ENCODE measurements at places on chromosomes 13 and 19.

DNA sequence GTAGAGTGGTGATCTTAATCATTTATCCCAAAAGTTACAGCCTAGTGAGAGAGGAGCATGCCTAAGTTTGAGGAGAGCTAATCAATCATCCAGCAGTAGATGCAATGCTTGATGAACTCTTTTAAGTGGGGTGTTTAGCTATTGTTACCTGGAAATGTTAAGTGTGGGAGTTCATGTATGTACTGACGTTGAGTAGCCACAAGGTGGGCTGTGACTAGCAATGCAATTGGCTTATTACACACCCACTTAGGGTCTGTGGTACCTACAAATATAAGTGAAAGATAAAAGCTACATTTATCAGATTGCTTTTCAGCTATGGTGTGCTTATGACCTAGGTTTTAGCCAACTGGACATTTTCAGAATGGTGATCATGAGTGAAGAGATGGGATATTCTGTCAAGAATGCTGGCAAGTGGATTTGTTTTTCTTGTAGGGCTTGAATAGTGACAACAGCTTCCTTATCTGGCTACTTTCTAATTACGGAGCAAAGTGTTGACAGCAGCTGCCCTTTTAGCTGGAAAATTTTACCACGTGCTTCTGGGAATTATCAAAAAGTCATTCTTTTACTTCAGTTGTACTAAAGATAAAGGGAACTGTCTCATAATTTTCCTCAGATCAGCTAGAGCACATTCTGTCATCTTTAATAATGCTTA, 170.6 kb downstream of the POSTN start:
- DNase-seq, result no peak

GRCh38 chr19:38031423-38031770, 124.4 kb downstream of the SIPA1L3 start:
- no peak for DNase-seq

- DNase-seq, result no peak
Measured at GRCh38 chr13:79434556-79434955, 28.5 kb upstream of the RBM26 start.

GRCh38 chr19:50897191-50897607, 14.0 kb downstream of the KLK4 start:
- DNase-seq, result no peak

DNA sequence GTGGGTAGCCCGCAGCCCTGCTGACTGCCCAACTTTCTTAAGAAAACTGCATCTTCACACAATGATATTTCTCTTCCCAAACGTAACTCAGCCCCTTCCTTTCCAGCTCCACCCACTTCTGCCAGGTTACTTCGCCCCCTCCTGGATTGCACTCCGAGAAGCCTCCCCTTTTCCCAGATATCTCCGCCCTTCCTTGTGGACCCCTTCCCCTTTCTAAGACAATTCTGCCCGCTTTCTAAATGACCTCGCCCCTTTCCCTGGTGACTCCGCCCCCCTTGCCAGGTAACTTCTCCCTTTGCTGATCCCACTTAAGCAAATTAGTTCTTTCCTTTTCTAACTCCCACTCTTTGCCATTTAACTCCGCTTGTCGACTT, 2.6 kb downstream of the VSIG10L start:
- DNase-seq, result no peak

GRCh38 chr13:23599083-23599925, 29.1 kb downstream of the TNFRSF19 start:
- no peak for DNase-seq

- no peak for DNase-seq
Measured at GRCh38 chr19:33809960-33810359, 13.3 kb downstream of the KCTD15 start.

DNA sequence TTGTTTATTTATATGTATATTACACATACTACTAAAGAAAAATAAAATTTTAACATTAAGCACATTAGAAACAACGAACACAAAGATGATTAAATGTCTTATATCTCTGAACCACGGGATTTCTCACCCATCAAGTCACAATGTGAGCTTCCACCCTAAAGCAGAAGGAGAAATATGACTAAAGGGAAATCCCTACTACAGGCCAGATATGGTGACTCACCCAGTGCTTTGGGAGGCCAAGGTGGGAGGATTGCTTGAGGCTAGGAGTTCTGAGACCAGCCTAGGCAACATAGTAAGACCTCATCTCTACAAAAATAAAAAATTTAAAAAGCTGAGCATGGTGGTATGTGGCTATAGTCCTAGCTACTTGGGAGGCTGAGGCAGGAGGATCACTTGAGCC, 24.6 kb downstream of the DCT start:
- no peak for DNase-seq

DNA sequence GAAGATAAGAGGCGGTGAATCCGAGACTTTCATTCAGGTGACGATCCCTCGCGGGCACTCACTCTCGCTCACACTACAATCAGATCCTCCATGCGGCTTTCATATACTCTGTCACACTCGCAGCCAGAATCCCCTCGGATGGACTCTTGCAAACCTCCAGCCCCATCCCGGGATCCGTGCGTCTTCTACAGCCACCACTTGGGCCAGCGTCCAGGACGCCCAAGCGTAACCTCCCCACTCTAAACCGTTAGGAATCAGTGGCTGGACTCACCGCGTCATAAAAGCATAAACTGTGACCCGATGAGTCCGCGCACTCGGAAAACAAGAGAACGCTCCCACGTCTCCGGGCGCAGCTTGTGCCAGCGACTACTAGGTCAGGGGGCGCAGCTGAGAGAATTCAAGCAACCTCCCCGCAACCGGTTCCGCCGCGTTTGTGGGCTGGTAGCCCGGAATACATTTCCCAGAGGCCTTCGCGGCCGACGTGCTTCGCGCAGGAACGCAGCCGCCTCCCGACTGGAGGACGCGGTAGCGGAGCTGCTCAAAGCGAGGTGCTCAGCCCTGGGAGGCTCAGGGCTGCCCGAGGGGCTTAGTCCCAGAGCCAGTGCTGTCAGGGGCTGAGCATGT, 27.6 kb downstream of the ZNF607 start:
- DNase-seq, result no peak

DNA sequence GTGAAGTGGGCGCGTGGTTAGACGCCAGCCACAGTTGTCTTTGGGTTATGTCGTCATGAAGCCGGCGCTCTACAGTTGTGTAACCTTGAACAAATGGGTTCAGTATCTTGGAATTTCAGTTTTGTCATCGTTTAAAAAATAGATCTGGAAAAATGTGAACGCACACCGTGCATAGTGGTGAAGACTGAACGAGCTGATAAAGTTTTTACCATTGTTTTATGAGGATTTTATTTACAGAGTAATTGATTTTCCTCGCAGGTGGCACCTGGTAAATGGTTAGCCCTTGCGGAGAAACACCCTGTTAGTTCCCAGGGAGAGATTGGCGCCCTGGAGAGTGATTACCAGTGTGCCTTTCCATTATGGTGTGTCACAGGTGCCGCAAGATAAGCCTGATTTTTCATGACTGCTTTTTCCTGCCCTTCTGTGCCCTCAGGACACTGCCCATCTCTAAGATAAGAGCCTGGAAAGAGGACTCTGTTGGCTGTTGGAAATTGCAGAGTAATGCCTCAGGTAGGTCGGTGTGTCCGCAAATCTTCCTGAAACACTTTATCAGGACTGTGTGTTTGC, 577 bp downstream of the ZNF181 start:
- no peak for DNase-seq

DNA sequence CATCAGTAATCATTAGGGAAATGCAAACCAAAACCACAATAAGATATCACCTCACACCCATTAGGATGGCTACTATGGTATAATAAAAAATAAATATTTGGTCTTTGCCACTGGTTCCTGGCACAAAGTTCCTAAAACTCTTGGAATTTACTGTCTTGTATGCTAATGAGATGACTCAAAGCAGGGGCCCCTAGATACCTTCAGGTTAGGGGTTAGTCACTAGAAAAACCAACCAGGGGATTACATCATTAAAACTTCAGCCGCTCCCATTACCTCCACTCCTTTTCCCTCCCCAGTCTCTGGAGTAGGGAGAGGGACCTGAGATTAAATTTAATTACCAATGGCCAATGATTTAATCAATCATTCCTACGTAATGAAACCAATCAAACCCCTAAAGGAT, 49.6 kb downstream of the THSD1 start:
- DNase-seq, result no peak

- no peak for DNase-seq
Measured at GRCh38 chr13:101977475-101977874, 424.4 kb downstream of the FGF14 start.

DNA sequence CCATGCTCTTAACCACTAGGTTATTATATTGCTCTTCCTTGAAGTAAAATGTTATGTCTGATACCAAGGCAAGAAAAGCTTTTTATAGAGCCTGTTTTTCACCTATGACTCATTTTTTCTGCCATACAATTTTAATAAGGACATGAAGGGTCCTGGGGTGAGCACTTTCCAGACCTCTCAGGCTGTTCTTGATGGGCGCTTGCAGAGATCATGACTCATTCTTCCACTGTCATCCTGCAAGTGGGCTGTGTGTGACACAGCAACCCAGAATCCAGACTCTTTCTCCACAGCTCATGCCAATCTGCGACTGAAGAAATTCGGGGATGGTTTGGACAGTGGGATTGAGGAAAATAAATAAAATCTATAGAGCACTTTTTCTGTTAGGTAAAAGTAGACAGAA, 506.7 kb upstream of the NBEA start:
- no peak for DNase-seq

DNA sequence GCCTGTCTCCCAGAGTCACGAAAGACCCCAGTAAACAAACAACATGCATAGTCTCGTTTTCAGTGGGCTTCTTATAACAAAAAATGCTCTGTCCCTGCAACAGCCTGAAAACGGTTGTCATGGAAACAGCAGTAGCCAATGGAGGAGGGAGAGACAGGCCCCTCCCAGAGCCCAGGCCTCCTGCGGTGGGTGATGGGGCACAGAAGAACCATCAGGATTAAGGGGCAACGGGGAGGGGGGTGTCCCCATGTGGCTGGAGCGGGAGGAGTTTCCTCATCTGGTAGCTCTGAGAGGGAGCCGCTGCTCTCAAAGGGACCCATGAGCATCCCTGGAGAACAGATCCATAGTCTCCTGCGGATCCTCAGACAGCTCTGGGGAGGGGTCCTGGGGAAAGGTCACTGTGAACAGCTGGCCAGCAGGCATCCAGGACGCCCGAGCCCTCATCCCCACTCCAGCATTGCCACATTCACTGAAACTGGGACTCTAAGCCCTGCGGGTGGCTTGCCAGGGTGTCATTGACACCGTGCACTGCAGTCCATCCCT, 37.5 kb upstream of the PNMA8B start:
- DNase-seq, result no peak

GRCh38 chr13:41365631-41366030, 54.6 kb downstream of the NAA16 start:
- DNase-seq, result no peak

DNA sequence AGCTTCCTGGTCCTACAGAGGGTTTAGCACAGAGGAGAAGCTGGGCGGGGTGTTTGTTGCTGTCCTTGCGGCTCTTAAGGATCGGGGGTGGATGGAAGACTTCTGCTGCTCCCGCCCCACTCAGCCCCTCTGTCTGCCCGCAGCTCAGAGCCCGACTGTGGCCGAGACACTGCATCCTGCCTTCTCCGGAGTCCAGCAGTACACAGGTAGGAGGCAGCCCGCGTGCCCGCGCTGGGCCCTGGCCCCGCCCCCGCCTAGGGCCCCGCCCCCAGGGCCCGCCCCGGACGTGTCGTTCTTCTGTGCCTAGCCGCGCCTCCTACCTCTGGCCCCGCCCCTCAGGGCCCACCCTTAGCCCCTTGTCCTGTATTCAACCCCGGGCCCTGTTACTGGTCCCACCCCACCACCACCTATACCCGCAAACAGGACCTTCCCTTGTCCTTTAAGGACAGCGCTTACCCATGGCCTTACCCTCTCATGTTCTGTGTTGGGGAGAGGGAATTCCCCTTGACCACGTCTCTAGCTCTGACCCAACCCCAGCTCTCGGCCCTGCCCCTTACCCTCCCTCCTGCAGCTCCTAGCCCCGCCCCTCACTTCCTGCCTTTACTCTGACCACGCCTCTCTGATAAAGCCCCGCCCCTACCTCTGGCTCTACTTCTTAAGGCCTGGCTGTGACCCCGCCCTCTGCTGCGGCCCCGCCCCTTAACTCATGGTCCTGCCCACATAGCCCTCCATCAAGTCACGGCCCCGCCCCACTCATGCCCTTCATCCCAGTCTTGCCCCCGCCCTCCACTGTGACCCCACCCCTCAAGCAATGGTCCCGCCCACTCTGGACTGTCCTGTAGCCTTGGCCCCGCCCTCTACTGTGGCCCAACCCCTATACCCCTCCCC, 60.5 kb downstream of the CELF5 start:
- peak; percentile 26 for DNase-seq

DNA sequence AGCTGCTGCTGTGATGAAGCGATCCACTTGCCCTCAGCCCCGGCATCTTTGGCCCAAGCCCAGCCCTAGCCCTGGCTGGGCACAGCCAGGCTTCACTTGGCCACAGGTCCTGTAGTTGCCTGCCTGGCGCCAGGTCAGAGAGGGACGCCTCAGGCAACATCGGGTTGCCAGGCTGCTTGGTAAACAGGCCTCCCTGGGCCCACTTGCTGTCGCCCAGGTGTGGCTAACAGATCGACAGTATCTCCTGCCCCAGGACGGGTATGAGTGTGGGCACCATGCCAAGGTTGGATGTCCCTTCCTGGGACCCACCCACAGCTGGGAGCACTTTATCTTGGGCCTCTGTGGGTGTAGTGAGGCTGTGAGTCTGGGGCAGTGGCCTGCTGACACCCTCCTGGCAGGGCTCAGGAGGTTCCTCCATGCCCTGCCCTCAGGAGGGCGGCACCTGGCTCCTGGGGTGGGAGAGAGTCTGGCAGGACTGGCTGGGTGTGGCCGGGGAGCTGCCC, 27.8 kb downstream of the CARM1 start:
- no peak for DNase-seq

DNA sequence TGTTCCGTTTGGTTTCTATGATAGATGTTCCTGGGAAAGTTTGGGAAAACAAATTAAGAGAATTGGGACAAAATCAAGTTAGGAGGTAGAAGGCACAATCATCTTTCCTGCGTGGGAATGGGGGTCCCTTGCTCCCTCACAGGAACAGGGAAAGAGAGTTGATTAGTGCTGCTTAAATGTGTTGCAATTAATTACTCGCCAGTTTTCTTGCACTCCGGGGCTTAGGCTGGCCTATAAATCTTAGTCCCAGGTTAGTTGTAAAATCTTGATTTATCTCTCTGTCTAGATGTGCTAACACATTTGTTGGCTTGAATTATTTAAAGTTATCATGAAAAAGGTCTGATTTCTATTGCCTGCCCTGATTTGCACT, 10.1 kb downstream of the B3GLCT start:
- DNase-seq, result no peak

- DNase-seq, result no peak
Measured at GRCh38 chr19:51462276-51462675, 4.0 kb upstream of the SIGLEC8 start.

DNA sequence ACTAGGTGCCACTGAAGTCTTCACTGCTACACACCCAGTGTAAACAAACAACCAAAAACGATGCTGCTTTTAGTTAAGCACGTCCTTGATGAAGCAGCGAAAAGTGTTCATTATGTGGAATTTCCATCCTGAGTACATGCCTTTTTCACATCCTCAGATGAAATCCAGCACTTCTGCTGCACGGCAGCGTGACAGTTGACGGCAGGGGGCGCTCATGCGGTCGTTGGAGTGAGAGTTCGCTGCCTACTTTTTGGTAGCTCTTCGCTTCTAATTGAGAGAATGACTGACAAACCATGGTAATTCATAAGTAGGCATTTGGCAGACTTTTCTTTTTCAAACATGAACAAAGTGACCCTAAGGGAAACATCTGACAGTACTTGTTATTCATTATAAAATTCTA, 1124.9 kb downstream of the EFNB2 start:
- no peak for DNase-seq

GRCh38 chr19:56477429-56478338, 539 bp upstream of the ZNF667 start:
- no peak for DNase-seq
